ENCODE measurements at places on chromosomes 6 and 20.

DNA sequence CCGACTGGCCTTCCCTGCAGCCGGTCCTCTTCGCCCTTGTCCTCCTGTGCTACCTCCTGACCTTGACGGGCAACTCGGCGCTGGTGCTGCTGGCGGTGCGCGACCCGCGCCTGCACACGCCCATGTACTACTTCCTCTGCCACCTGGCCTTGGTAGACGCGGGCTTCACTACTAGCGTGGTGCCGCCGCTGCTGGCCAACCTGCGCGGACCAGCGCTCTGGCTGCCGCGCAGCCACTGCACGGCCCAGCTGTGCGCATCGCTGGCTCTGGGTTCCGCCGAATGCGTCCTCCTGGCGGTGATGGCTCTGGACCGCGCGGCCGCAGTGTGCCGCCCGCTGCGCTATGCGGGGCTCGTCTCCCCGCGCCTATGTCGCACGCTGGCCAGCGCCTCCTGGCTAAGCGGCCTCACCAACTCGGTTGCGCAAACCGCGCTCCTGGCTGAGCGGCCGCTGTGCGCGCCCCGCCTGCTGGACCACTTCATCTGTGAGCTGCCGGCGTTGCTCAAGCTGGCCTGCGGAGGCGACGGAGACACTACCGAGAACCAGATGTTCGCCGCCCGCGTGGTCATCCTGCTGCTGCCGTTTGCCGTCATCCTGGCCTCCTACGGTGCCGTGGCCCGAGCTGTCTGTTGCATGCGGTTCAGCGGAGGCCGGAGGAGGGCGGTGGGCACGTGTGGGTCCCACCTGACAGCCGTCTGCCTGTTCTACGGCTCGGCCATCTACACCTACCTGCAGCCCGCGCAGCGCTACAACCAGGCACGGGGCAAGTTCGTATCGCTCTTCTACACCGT lies 6.1 kb downstream of the UBD start:
- DNase-seq: no peak

DNA sequence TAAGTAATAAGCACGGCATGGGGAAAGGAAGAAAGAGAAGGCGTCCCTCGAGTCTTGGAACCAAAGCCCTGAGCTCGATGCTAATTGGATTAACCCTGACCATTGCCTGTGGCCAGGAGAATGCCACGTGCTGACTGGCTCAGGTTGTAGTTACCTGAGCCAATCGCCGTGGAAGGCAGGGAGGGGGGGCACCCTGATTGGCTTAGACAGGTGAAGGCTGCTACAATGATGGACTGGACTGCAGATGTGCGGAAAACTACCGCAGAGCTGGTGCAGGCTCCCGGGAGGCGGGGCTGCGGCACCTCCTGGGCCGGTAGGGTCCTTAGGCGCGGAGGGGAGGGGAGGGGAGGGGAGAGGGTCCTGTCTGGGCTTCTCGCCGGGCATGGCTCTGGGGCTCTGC lies 121.3 kb downstream of the TFAP2C start:
- DNase-seq: no peak

DNA sequence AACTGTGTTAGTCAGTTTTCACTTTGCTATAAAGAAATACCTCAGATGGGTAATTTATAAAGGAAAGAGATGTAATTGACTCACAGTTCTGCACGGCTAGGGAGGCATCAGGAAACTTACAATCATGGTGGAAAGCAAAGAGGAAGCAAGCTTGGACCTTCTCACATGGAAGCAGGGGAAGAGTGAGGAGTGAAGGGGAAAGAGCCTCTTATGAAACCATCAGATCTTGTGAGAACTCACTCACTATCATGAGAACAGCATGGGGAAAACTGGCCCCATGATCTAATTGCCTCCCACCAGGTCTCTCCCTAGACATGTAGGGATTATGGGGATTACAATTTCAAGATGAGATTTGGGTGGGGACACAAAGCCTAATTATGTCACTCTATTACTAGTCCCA lies 41.3 kb upstream of the PLAGL1 start:
- DNase-seq: no peak

DNA sequence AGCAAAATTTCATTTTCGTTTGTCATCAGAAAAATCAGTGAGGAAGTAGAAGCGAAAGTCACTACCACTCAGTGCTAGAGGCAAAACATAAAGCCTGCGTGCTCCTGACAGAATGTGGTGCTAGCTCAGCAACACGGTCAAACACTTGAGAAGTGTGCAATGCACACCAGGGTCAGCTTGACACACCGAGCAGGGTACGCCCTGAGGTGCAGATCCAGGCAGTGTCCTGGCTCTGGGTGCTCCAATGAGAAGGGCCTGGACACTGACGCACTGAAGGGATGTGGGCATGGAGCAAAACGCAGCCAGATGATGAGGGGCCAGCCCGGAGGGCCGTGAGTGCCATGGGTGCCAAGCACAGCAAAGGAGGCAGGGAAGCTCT lies 5.9 kb downstream of the RNASET2 start:
- DNase-seq: no peak

GRCh38 chr6:137647762-137648447 lies 153.7 kb upstream of the OLIG3 start:
- no peak for DNase-seq

- DNase-seq: no peak
Measured at GRCh38 chr6:106626485-106626884, 2.8 kb downstream of the RTN4IP1 start.

DNA sequence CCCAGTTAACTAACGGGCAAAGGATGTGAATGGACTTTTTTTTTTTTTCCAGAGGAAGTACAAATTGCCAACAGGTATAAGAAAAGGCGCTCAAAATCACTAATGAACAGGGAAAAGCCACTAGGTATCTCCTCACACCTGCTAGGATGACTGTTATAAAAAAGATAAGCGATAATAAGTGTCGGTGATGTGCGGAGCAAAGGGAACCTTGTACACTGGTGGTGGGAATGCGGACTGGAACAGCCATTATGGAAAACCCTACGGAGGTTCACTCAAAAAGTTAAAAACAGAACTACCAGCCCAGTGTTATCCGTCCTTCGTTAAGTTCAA lies 787 bp upstream of the RAB32 start:
- no peak for DNase-seq

- DNase-seq: no peak
Measured at GRCh38 chr20:24943196-24943595, 5.9 kb upstream of the CST7 start.
